ENCODE measurements at places on chromosomes 13 and 19.
A peak's percentile ranks its signal among the peaks of the same experiment; 100 is the strongest.

- DNase-seq, result no peak
Observed at GRCh38 chr13:110576070-110576394, 14.5 kb upstream of the RAB20 start.

DNA sequence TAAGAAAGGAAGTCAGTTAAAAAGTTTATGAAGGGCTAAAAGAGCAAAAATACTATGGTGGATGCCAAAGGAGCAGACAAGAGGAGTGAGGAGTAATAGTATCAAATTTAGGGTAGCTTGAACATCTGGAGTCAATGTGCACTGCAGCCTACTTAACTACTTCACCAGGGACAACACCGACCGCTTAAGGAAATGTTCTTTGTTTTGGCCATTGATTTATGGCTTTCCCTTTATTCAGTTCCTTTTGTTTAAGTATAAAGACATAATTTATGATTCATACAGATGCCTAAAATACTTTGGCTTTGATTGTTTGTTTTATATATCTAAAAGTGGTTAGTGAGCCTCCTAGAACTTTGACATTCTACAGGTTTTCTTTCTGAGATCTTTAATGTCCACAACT is 276.3 kb upstream of the PRR20A start:
- no peak for DNase-seq

DNA sequence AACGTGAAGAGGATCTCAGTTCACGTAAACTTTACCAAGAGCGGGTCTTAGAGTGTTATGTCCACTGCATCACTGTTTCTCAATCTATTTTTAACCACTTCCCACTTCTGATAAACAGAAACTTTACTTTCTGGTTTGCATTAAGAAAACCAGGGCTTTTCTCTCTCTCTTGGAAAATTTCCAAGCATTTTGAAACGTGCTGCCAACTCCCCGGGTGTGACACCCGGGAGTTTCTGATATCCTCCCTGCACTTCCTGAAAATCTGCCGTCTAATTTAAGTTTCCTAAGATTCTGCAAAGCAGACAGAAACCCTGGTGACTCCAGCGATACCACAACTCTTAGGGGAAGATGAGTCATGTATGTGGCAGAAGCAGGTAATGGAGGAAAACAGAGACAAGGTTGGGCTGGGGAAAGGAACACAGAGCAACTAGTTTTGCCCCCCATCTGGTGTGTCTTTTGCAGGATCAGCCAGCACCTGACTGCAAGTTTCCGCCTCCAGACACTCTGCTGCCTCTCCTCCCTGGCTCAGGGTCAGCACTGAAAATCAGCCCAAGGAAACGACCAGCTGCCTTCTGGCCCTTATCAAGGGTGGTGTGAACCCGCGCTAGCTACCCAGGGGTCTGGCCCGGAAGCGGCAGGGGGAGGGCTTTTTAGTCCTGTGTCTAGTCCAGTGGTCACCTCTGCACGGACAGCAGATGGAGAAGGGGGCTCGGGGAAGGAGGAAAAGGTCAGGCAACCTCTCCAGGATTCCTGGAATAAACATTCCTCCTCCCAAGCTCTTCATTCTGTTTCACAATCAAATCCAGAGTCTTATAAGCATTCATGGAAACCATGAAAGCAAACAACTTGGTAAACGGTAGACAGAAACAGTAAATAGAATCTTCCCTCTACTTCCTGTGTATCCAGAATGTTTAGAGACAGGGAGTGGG is 11.3 kb upstream of the FFAR2 start:
- no peak for DNase-seq

GRCh38 chr19:57321116-57321515 is 844 bp downstream of the ZNF543 start:
- DNase-seq, result no peak

DNA sequence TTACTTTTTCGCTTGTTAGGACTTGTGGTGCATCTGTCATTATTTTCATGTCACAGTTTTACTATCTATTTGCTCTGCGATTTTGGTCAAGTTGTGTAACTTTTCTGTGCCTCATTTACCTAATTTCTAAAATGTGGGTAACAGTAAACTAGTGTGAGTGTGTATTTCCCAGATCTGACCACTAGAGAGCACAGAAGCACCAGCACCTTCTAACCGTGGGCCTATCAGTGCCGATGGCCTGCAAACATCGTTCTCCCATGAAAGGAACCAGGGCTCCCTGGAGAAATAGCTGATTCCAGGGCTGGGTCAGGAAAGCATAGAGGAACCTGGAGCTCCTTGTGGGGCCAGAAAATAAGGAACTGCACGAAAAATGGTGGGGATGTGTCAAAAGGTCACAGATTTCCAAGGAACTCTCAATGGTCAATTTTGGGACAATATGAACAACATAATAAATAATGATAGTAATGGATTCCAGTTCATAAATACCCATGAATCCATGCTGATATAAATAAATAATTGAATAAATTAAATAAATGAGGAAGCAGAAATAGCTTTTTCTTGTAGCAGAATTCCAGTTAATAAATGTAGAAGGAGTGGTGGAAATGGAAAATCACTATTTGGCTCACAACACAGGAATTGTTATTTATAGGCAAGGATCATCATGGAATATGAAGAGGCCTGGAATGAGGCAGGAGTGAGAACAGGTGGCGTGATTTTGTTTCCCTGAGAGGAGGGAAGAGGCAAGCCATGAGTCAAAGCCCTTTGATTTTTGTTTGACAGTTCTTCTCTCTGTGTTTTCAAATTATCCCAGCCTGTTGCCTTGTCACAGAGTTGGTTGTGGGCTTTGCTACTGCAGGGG is 31.1 kb downstream of the CEACAM8 start:
- no peak for DNase-seq

DNA sequence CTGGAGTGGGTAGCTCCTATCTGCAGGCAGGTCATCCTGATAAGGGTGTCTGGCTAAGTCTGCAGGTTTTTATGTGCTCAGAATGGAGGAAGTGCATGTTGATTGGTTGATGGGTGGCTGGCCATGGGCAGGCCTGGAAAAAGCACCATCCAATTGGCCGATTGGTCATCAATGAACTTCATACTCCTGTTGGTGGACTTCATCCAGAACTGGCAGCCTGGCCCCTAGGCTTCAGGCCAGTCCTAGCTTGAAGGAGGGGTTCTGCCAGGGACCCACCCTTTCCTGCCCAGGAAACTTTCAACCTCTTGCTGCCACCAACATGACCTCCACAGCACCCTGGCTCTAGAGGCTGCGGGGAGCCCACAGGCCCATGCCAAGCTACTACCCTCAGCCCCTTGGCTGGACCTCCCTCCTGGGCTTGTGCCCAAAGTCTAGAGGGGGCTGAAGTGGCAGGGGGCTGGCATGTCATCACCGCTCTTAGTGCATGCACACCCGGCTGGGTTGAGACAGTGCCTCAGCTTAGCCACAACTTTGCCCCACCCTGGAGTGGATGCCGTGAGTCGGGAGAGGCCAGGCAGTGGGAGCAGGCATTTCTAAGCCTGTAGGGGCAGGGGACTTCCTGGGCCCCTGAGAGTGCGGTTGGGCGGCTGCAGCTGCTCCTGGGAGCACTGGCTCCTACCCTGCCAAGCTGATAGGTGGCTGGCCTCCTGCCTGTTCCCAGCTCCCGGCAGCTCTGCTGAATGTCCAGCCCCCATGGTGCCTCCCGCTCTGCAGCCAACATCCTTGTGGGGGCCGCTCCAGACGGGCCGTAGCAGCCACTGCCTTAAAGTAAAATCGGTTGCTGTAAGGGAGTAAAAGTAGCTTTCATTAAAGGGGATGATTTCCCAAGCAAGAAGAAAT is 13.2 kb downstream of the DNAJC15 start:
- DNase-seq, result no peak

- DNase-seq, result peak; percentile 55
Observed at GRCh38 chr13:40388617-40389016, 277.8 kb downstream of the FOXO1 start.

DNA sequence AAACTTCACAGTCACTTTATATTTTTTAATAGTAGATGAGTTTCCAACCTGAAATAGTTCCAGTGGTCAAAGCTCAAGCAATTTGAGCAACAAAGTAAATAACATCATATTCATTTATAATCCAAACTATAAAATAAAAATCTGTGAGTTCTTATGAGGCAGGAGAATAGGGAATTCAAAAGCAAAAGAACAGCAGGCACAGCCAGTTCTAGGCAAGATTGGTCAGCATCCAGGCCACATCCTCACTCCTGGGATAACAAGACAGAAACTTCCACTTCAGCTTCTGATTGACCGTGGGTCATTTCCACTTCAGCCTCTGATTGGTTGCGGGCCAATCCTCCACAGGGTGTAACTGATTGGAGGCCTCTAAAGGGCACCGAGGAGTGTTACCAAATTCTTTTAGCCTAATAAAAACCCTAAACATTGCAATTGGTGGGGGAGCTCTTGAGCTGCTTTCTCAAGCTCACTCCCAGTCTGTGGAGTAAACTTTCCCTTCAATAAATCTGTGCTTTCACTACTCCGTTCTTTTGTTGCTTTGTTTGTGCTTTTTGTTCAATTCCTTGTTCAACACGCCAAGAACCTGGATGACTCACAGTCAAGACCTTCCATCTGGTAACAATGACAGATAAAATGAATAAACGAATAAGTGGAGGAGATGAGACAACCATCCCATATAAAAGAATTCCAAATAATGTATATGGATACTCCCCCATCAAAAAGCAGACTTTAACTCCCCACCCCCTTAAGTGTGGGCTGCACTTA is 42.6 kb upstream of the AMER2 start:
- DNase-seq, result no peak

GRCh38 chr19:22545751-22546150 is 88.4 kb upstream of the ZNF492 start:
- no peak for DNase-seq

DNA sequence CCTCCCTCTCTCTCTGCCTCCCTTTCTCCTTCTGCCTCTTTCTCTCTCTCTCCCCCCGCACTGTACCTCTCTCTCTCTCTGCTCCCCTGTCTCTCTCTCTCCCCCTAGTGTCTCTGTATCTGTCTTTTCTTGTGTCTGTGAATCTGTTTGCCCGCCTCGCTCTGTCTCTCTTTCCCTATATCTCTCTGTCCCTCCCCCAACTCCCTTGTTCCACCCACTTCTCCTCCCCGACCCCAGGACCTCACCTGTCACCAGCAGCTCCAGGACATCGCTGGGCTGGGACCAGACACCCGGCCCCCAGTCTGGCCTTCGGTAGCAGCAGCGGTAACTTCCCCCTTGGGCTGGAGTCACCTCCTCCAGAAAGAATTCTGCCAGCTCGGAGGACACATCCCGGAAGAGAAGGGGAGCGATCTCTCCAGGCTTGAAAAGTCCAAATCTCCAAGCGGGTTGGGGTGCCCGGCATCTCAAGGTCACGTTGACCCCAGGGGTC is 3.9 kb downstream of the OSCAR start:
- DNase-seq, result no peak

GRCh38 chr13:57558051-57558467 is 73.5 kb upstream of the PCDH17 start:
- no peak for DNase-seq

- no peak for DNase-seq
Observed at GRCh38 chr19:55253842-55254624, 4.8 kb downstream of the PPP6R1 start.

- DNase-seq, result no peak
Observed at GRCh38 chr19:3986260-3987041, 1.2 kb upstream of the EEF2 start.

- no peak for DNase-seq
Observed at GRCh38 chr19:51724543-51724942, 752 bp upstream of the HAS1 start.

- no peak for DNase-seq
Observed at GRCh38 chr19:7101498-7102253, 32.2 kb downstream of the ZNF557 start.

GRCh38 chr13:52097197-52097596 is 31.7 kb downstream of the NEK5 start:
- no peak for DNase-seq

DNA sequence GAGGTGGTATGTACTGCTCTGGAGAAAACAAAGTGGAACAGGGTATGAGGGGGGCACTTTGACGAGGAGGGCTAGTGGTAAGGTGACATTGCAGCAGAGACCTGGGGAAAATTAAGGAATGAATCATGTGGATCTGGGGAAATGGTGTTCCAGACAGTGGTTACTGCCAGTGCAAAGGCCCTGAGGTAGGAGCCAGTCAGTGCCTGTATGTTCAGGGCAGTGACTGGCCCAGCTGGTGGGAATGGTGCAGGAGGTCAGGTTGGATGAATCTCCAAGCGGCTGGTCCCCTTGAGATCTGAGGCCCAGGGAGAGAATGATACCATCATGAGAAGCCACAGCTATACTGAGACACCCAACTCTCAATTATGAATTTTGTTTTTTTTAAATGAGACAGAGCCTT is 4.9 kb downstream of the VAV1 start:
- no peak for DNase-seq

DNA sequence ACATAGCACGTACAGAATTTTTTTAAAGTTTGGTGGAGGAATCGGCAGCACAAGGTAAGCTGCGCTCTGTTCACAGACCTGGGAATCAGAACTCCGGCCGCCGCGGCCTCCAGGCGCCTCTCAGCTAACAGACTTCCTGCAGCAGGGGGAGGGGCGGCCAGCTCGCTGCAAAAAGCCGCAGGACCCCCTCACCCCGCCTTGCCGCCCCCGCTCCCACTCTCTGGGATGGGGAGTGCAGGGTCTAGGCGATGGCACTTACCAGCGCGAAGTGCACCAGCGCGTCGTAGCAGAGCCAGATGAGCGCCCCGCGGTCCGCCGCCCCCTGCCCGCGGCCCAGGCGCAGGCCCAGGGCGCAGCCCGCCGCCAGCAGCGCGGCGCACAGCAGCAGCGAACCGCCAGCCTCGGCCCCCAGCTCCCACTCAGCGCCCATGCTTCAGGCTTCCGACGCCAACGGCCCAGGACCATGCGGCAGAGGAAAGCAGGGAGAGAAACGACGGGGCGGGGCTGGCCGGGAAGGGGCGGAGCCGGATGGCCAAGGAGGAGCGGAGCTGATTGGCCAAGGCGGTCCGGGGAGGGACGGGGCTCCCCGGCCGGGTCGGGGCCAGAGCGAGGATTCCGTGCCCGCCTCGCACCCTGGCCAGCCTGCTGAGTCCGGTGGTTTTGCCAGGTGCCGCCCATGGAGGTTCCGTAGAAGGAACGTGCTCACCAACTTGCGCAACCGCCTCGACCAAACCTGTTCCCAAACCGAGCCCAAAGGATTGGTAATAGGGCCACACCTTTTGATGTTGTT is at the start of gene EBPL:
Gene EBPL (minus strand): TSS at position 492 of the 790 bp plus-strand sequence. CDS start 62 bp downstream, at position 430.
- DNase-seq, result peak; percentile 81

DNA sequence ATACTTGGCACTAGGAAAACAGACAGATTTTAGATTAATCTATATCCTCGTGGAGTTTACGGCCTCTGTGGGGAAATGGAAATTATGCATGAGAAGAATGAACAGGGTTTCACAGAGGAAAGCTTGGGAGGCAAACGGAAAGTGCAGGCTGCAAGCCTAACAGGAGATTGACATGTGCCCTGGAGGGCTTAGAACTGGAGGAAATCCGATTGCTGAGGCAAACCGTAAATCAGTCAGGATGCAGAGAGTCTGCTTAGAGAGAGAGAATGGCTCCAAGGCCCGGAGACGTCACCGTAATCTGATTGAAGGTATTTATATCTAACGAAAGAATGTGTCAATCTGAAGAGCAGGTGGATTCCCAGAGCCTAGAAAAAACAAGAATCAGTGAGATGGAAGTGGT is 143.2 kb downstream of the KATNAL1 start:
- DNase-seq, result no peak

DNA sequence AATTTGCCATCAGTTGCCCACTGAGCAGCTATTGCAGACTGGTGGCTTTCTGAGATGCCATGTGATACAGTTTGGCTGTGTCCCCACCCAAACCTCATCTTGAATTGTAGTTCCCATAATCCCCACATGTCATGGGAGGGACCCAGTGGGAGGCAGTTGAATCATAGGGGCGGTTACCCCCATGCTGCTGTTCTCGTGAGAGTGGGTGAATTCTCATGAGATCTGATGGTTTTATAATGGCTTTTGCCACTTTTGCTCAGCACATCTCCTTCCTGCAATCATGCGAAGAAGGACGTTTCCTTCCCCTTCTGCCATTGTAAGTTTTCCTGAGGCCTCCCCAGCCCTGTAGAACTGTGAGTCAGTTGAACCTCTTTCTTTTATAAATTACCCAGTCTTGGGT is 34.8 kb upstream of the ANKRD10 start:
- DNase-seq, result no peak

All from activated CD8-positive, alpha-beta memory T cell treated with anti-CD3 and anti-CD28 coated beads for 1 hour (primary cell).